Purkinje cell (primary cell): ENCODE measurements at places on chromosomes 5 and 9. TPM values are rescaled to one million over a fixed set of nuclear protein-coding genes. Genes with fewer than 3 reads are reported as not detected.

Gene SIT1
- polyA plus RNA-seq: not detected in 2 replicates

Gene GRIN1
- polyA plus RNA-seq: 21.4 and 26.3 TPM in 2 replicates

Gene LECT2
- not detected in 2 replicates for polyA plus RNA-seq

Gene WDR38
- polyA plus RNA-seq: not detected in 2 replicates

Gene TMEFF1
- not detected in 2 replicates for polyA plus RNA-seq

Gene IL13
- polyA plus RNA-seq: not detected in 2 replicates

Gene PDE6A
- not detected in 2 replicates for polyA plus RNA-seq

Gene GPX3
- 2.3 and 6.8 TPM in 2 replicates for polyA plus RNA-seq

Gene INSL4
- polyA plus RNA-seq: not detected in 2 replicates
